ENCODE measurements at places on chromosomes 1 and 21.

GRCh38 chr1:19481826-19482398 is 3.4 kb downstream of the CAPZB start:
- no peak for DNase-seq

DNA sequence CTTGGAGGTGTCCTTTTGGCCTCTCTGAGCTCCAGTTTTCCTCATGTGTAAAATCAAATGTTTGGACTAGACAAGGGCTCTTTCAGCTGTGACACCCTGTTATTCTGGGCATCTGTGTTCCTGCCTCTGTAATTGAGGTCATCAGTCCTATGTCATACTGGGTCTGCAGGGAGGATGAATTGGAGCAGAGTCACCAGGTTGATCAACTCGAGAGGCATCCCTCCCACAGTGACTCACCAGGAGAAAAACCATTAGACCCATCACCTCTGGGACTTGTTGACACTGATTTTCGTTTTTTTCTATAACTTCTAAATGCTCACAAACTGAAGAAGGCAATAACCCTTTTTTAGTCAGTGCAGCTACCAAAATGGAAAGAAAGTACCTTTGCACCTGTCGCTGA is 82.2 kb downstream of the ST6GALNAC5 start:
- DNase-seq: no peak

DNA sequence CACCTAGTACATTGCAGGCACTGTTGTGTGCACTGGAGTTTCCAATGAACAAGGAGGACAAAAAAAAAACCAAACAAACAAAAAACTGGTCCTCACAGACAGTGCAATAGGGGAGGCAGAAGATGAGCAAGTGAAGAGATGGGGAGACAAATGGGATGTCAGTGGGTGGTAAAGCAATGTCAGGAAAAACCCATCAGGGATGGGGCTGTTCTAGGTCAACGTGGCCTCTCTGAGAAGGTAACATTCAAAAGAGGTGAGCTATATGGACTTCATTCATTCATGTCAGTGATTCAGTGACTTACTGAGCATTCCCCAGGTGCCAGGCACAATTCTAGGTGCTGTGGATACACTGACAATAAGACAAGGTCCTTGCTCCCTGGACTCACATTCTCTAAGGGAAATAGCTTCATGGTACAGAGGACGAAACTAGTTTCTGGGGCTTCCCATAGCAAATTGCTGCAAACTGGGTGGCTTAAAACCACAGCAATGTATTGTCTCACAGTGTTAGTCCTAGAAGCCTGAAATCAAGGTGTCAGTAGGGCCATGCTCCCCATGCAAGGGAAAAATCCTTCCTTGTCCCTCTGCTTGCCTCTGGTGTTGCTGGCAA is 140.5 kb upstream of the KLHDC7A start:
- DNase-seq: no peak

GRCh38 chr1:214565310-214565709 is 13.9 kb upstream of the PTPN14 start:
- no peak for DNase-seq

- DNase-seq: no peak
Measured at GRCh38 chr1:21337010-21337437, 46.8 kb upstream of the ECE1 start.

GRCh38 chr21:44530903-44531605 is 8.9 kb downstream of the KRTAP10-1 start:
- no peak for DNase-seq

DNA sequence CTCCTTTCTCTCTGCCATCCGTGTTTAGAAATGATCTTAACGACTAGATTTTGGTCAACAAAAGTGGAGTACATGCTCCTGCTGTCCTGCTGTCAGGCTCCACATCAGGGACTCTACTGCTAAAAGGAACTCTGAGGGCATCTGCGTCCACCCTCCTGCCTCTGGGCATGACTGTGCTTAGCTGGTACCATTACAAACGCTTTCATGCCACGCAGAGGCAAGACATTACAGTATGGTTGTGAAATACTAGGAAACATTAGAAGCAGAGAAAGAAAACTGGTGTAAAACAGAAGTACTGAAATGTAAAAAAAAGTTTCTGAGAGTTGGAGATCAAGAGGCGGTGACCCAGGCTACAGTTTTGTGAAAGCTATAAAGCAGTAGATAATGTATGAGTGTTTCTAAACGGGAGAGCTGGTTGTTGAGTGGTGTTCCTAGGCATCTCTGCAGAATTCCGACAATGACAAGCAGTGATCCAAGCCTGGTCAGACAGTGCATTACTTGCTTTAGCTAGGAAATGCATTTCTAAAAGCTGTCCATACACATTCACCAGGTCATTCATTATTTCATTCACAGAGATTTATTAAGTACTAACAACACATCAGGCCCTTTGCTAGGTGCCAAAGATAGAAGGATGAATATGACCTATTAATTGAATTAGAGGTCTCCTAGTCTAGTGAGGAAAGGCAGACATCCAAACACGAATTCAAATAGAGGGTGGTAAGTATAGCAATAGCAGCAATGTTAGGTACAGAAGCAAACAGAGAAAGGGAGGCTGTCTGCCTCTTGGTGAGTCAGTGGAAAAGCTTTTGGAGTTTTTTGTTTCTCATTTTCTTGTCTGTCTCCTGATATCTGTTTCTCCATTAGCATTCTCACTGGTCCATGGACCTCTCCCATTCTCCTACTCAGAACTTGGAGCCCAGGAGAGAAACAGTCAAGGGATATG is 401.9 kb downstream of the LMO4 start:
- no peak for DNase-seq

- DNase-seq: no peak
Measured at GRCh38 chr1:25699500-25700143, 83.0 kb downstream of the MAN1C1 start.

GRCh38 chr1:185467122-185467521 is 150.1 kb upstream of the IVNS1ABP start:
- no peak for DNase-seq

GRCh38 chr1:73782901-73783300 is 415.1 kb downstream of the LRRIQ3 start:
- DNase-seq: no peak

GRCh38 chr1:3442331-3442730 is 12.1 kb upstream of the ARHGEF16 start:
- DNase-seq: no peak

DNA sequence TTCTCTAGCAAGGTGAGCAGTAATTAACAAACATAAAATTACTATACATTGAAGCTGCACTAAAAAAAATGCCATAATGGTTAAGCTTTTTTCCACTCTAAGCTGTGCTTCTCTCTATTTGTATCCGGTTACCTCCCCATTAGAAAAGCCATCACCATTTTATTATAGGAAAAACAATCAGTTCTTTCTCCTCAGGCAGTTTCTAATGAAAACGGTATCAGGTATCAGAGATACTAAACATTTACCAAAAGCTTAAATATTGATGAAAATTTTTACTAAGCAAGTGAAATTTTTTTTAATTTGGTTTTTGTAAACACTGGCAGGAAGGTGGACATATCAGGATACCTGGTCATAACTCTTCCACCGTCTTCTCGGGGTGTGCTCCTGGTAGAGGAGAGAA is 14.2 kb downstream of the NTPCR start:
- DNase-seq: no peak

DNA sequence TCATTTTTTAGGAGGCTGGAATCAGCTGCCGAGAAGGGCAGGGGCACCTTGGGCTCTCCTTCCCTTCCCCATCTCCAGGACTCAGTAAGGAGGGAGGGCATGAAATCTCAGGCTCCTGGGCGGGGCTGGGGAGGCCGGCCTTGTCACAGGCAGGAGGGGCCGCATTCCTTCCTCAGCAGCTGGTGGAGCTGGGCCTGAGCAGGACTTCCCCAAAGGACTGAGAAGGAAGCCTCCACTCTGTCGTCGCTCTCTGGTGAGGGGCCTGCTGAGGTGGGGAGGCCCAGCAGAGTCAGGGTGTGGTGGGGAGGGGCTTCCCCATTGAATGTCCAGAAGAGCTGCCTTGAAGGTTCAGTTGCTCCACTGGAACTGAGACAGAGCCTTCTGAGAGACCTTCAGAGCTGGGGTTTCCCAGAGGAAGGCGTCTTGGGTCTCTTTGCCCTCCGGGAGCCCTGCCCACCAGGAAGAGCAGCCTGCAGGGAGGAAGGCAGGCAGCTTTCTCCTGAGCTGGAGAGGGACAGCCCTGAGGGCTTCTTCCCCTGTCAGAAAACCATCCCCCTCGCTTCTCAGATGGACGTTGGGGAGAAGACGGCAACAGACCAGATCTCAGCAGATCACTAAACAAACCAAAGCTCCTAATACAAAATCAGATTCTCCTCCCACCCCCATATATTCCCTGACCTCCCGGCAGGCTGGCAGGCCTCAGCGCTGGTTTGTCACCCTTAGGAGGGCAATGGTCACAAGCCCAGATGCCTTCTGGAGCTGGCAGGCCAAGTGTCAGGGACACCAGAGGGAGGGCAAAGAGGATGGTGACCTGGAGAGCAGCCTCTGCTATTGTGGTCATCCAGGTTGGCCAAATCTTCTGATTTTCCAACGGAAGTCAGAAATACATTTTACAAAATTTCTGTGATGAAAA is 10.7 kb downstream of the KCNA10 start:
- DNase-seq: no peak

DNA sequence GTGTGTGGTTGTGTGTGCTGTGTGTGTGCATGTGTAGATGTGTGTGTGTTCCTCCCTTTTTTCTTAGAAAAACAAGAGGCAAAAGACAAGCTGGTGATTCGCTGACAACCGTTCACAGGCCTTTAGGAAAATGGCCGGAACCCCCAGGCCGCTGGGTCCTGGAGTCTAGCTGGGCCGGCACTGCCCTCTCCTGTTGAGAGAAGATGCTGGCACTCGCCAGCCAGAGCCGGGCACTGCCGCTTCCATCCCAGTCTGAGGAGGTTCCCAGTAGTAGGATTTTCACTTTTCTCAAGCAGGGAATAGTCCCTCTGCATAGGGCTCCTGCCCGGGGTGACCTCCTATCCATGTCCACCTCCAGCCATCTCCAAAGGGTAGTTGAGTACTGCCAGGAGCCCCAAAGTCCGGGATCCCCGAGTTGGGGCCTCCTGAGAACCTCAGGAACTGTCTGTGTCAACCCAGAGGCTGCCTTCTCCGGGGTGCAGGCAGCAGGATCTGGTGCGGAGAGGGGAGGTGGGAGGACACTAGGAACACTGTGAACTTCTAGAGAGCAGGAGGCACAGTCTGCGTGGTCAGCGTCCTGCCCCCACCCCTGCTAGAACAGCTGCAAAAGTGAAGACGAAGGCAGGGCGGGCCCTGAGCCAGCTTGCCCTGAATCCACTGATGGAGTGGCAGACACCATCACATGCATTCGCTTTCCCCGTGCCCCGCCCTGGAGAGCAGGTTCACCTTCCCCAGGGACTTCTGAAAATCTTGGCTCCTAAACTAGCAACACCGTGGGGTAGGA is 44.1 kb upstream of the ARHGEF16 start:
- DNase-seq: no peak

- DNase-seq: no peak
Measured at GRCh38 chr1:172112576-172112975, 271.3 kb downstream of the DNM3 start.

DNA sequence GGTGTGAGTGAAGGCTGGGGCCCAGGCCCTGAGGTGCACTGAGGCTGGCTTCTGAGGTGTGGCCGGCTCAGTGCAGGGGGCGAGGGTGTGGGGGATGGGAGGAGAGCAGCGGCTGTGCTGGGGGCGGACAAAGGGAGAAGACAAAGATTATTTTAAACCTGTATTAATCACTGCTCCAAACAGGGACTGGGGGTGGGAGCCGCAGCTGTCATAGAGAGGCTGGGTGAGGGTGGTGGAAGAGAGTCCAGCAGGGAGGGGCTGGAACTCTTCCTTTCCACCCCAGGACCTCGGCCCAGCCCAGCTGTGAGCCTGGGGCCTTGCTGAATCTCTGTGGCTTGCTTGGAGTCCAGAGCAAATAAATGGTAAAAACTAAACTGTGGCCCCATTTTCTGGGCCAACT is 106.9 kb downstream of the KCND3 start:
- no peak for DNase-seq

GRCh38 chr1:1206966-1207531 is 657 bp upstream of the TNFRSF18 start:
- no peak for DNase-seq

- DNase-seq: no peak
Measured at GRCh38 chr1:234721476-234722269, 111.7 kb upstream of the IRF2BP2 start.

DNA sequence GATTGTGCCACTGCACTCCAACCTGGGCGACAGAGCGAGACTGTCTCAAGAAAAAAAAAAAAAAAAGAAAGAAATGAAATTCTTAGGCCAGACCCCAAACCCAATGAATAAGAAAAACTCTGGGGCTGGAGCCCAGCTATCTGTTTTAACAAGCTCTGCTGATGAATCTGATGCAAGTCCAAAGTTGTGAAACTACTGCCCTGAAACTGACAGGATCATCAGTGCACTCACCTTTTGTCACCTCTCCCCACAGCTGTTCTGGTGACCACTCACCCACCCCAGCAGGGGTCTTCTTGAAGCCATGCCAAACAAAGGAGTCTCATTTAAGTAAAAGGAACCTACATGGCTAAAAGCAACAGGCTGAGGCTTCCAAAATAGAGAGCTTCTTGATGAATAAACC is 8.4 kb downstream of the PABPC4 start:
- no peak for DNase-seq

DNA sequence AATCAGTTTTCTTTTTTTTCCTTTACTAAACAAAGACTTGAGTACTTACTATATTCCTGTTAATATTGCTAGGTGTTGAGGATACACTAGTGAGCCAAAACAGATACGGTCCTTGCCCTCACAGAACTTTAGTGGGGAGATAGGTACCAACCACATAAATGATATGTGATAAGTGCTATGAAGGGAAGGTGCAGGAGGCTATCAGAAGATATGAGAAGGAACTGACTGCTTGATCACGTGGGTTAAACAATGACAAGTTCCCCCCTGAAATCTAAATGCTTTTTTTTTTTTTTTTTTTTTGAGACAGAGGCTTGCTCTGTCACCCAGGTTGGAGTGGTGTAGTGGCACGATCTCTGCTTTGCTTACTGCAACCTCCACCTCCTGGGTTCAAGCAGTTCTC is 25.0 kb downstream of the RBM15 start:
- no peak for DNase-seq

DNA sequence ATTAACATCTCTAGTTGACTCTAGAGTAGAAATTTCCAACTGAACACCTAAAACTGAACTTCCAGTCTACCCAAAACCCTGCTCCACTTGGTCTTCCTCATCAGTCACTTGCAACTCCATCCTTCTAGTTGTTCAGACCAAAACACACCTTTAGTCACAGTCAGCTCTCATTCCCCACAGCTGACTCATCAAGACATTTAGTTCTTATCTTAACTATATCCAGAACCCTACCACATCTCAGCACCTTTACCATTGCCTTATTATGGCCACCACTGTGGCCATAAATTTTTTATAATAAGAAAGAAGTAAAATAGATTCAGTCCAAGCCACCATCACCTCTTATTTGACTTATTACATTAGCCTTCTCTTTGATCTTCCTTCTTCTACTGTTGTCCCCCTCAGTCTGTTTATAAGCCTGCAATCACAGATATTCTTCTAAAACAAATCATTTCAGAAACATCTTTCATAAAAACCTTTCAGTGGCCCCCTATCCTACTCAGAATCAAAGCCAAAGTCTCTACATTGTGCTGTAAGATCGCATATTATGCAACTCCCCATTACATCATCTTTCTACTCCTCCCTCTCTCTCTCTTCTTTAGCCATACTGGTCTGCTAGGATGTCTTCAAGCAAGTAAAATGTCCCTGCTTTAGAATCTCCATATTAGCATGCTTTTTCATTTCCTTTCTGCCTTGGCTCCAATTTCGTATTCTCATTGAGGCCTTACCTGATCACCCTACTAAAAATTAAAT is 275.9 kb downstream of the LRRC40 start:
- no peak for DNase-seq

- DNase-seq: no peak
Measured at GRCh38 chr1:231923491-231924041, 297.0 kb downstream of the DISC1 start.

GRCh38 chr21:43864962-43865539 is at the start of gene AGPAT3:
Gene AGPAT3, plus strand, starts transcription at chr21:43865223. Its CDS starts 94,459 bp downstream, at chr21:43959682.
- DNase-seq: peak; percentile 52

- no peak for DNase-seq
Measured at GRCh38 chr1:36178471-36179219, 22.7 kb downstream of the MAP7D1 start.
